ENCODE measurements at places on chromosomes 16 and 17.

GRCh38 chr16:82518811-82519210 is 108.0 kb upstream of the CDH13 start:
- no peak for DNase-seq

DNA sequence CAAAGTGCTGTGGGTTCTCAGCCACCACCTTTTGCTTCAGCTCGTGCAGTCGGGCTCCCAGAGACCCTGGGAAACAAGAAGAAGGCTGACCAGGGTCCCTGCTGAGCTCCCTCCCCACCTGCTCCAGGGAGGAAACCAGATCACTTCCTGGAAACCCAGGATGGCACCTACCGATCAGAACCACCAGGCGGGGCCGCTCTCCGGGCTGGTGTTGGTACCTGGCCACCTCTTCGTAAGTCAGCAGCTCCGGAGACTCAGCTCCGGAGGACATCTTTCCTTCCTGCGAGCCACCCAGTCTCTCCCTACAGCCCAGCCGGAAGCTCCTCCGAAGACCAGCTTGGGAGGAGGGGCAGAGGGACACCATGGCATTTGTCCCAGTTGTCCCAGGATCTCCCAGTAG is 18.9 kb downstream of the MPP3 start:
- no peak for DNase-seq

GRCh38 chr17:27920569-27920968 is 27.4 kb upstream of the LYRM9 start:
- no peak for DNase-seq

DNA sequence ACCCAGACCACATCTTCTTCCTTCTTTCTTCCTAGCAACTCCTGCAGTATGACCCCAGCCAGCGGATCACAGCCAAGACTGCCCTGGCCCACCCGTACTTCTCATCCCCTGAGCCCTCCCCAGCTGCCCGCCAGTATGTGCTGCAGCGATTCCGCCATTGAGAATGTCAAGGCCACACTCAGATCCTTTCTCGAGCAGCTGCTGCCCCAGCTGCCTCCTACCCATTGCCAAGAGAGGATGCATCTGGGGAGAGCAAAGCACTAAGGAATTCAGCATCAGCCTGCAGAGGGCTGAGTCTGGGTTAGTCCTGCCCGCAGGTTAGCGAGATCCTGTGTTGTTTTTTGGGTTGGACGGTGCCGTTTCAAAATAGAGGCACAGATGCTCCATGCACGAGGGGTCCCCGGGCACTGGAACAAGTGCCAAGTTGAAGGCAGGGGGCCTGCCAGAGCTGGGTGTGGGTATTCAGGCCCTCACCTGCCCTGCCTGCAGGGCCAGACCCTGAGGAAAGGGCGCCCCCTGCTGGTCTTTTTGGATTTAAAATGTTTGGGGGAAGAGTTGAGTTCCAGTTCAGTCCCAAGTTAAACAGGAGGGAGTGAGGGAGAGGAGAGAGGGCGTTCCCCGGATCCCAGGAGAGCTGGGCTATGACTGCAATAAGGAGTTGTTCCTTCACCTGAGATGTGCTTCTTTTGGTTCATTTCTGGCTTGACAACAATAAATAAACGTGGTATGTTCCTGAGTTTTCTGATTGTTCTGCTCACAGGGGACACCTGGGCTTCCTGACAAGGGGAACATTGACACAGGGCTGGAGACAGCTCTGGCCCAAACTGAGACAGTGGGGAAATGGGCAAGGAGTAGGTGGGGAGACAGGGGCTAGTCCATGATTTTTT is 4.9 kb downstream of the CDK3 start:
- DNase-seq: no peak

DNA sequence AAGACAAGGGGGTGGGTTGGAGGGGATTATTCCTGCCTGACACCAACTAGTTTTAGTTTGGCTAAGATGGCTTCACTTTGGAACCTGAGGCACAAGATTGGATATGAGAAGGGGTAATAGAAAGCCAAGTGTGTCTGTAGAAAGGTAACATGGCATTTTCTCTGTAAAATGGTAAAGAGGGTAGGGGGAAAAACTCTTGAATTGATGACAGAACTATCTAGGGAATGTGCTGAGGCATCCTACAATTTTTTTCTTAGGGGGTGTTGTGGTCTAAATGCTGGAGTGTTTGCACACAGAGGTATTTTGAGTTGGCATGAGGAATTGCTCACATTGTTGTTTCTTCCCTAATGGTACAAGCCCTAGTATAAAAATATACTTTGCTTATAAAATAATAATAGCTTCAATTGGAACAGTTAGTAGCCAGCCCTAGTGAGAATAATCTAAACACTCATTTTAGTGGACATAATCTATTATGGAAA is 25.8 kb downstream of the YPEL2 start:
- DNase-seq: peak; percentile 34
